ENCODE measurements at places on chromosomes 12 and 14.
A peak's percentile ranks its signal among the peaks of the same experiment; 100 is the strongest.

- DNase-seq: no peak
These were observed 48.3 kb downstream of the STXBP6 start for GRCh38 chr14:25001601-25002000.

DNA sequence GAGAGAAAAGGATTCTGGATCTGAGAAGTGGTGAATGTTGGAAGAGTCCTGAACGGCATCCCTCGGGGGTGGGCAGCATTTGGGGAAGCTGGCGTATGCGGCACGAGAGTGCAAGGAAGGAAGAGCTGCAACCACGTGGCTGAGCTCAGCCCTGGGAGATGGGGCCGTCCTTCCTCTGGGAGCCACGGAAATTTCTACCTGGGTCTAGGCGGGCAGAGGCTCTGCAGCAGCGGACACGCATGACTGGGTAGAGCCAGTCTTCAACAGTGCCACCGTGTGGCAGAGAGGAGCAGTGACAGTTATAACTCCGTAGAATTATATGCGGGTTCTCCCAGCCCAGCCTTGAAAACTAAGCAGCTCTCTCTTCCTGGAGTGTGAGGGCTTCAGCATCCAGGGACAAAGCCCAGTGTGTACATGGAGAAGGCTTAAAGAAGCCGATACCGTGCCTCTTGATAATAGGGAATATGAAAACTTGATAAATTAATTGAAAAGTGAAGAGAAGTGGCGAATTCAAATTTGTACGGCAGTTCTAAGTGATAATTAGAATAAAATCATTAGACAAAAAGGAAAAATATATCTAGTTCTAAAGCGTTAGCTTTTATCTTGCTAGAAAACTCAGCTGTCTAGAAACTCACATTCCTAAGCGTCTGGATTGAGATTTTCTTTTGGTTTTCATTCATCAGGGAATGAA is 82.9 kb upstream of the STXBP6 start:
- DNase-seq: peak; percentile 5

GRCh38 chr12:91893476-91893875 is 252.2 kb downstream of the BTG1 start:
- DNase-seq: no peak

DNA sequence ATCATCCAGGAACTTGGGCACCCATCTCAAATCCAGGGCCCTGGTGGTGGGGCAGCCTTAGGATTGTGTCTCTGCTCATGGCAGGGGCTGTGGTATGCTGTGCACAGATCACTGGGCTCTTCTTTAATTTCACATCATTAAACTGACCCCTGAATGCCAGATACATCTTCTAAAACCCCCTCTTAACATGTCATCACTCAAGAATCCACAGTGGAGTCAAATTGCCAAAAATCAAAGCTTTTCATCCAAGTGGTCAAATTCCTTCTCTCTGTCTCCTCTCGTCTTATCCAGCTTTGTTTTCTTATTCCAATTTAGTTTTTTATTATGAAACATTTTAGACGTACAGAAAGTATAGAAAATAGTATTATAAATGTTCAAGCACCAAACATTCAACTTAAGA is 97.5 kb downstream of the ADCK1 start:
- DNase-seq: no peak

DNA sequence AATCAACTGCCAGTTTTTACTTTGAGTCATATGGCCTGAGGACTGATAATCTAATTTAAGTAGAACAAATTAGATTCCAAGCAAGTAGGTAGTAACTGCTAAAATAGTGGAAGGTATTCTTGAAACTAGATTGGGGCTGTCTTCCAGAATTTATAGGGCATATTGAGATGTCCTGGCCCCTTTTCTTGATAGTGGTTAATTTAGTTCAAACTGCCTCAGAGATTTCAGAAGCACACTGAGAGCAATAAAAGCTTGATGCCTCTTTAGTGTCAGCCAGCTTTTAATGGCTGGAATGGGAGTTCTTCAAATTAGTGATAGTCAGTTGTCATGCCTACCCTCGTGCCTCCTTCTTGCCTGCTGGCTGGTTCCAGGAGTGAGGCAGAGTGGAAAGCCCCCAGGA is 120.5 kb downstream of the AKAP6 start:
- DNase-seq: no peak

GRCh38 chr12:98699586-98699985 is 54.5 kb downstream of the APAF1 start:
- DNase-seq: no peak

DNA sequence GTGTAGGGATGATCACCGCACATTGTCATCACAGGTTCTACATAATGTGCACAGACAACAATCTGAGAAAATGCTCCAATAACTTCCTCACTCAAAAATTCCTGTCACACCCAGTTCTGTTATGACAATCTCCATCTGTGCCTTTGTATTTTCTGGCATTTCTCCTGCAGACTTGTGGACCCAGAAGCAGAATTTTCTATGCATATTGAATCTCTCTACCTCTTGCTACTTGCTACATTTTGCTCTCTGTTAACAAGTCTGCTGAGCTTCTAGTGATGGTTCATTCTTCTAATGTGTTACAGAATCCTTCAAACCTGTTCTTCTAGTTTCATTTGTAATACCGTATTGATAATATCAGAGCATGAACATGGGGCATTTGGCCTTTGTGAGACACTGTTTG is 127.8 kb upstream of the PTPRQ start:
- no peak for DNase-seq

DNA sequence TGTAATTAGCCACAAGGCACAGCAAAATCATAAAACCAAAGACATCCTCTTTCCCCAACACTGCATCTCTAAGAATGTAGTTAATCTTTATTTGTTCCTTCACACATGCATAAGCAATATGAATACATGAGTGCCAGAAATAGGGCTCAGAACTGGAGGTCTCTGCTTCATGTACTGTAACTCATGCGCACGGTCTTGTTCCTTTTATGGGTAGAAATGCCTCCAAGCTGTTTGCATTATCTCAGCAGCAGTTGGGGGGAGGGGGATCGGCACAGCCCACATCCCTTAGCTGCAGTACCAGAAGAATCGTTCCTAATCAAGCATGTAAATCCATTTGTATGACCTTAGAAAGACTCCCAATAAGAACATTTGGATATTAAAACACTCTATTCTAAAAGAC is 20.0 kb downstream of the RHOJ start:
- no peak for DNase-seq
